Activated CD8-positive, alpha-beta memory T cell treated with anti-CD3 and anti-CD28 coated beads for 1 hour (primary cell): ENCODE measurements at places on chromosomes 13 and 19.
A peak's percentile ranks its signal among the peaks of the same experiment; 100 is the strongest.

DNA sequence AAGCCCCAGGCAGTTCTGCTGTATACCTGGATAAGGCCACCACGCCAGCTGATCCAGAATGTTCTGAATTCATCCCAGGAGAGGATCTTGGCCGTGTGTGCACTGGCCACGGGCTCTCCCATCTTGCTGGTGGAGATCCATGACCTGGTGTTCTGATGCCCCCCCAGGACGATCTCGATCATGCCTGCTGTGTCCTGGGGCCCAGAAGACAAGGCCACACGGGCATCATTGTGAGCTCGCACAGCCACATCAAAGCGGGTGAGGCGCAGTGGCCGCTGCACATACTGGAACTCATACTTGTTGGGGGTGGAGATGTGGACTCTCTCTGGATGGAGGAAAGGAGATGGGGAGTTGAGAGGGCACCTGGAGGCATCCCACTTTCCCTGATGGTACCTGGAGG is 40.1 kb downstream of the F2RL3 start:
- DNase-seq = no peak

- no peak for DNase-seq
These were observed 1.2 kb downstream of the CBARP start for GRCh38 chr19:1236576-1236975.

- DNase-seq = no peak
These were observed 214.1 kb downstream of the COL4A1 start for GRCh38 chr13:110092831-110093247.

GRCh38 chr13:35804901-35805300 is 326.3 kb downstream of the DCLK1 start:
- DNase-seq = no peak

DNA sequence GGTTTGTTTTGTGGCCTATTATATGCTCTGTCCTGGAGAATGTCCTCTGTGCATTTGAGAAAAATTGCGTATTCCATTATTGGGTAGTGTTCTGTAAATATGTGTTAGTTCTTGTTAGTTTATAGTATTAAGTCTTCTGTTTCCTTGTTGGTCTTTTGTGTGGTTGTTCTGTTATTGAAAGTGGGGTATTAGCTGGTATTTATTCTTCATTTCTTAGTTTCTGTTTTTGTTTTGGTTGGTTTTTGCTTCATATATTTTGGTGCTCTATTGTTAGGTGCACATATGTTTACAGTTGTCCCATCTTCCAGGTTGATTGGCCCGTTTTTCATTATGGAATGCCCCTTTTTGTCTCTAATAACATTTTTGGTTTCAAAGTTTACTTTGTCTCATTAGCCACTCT is 77.3 kb downstream of the DNAJC15 start:
- DNase-seq = no peak

DNA sequence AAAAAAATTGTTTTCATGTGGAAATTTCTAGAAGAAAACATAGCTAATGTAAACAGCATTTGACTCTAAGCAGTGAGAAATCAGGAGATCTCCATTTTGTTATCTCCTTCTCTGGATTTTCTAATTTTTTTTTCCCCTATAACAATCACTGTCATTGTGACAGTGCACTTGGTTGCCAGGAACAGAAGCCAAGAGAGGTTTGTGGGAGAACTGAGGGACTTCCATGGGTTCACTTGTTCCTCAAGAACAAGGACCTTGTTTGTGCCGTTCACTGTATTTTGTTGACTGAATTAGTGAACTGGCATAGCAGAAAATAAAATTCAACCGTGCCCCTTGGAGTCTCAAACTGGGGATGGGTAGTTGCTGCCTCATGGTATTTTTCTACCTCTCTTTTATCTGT is 17.1 kb downstream of the SHISA7 start:
- no peak for DNase-seq

- DNase-seq = no peak
These were observed at the start of gene ZFR2 for GRCh38 chr19:3868770-3869456. Gene ZFR2, minus strand, starts transcription at chr19:3869038. Its CDS starts 21 bp downstream, at chr19:3869017.

- no peak for DNase-seq
These were observed 41.0 kb upstream of the USP29 start for GRCh38 chr19:57078802-57079201.

DNA sequence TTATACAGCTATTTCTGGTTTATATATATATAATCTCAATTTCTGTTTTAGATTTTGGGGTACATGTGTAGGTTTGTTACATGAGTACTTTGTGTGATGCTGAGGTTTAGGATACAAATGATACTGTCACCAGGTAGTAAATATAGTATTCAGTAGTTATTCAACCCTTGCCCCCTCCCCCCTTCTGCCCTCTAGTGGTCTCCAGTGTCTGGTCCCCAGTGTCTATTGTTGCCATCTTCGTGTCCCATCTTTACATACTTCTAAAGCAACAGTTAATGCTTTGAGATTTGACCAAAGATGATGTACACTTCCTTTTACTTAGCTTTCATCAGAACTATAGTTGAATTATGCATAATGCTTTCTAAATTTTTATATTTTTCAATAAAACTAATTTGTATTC is 1623.4 kb upstream of the PRR20A start:
- no peak for DNase-seq

DNA sequence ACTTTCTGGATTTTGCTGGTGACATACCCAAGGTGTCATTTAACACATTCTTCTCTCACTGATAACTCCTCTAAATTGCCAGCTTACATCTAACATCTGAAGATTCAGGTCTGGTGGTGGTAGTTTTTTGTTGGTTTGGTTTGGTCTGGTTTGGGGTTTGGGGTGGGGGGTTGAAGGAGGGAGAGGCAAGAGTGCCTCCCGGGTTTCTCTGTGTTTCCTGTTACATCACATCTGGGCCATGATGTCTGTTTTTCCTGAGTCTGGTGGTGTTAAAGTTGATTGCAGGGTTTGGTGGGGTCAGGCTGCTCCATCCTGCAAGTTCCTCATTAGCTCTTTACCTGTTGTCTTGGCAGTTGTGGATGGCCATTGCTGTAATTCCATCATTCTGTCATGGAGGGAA is 155.8 kb upstream of the UBL3 start:
- DNase-seq = no peak

- no peak for DNase-seq
These were observed 33.8 kb downstream of the ATP4B start for GRCh38 chr13:113624235-113624587.

- DNase-seq = no peak
These were observed 3.2 kb upstream of the IL17D start for GRCh38 chr13:20700288-20700687.

GRCh38 chr19:41955521-41955920 is 3.6 kb downstream of the RABAC1 start:
- no peak for DNase-seq

DNA sequence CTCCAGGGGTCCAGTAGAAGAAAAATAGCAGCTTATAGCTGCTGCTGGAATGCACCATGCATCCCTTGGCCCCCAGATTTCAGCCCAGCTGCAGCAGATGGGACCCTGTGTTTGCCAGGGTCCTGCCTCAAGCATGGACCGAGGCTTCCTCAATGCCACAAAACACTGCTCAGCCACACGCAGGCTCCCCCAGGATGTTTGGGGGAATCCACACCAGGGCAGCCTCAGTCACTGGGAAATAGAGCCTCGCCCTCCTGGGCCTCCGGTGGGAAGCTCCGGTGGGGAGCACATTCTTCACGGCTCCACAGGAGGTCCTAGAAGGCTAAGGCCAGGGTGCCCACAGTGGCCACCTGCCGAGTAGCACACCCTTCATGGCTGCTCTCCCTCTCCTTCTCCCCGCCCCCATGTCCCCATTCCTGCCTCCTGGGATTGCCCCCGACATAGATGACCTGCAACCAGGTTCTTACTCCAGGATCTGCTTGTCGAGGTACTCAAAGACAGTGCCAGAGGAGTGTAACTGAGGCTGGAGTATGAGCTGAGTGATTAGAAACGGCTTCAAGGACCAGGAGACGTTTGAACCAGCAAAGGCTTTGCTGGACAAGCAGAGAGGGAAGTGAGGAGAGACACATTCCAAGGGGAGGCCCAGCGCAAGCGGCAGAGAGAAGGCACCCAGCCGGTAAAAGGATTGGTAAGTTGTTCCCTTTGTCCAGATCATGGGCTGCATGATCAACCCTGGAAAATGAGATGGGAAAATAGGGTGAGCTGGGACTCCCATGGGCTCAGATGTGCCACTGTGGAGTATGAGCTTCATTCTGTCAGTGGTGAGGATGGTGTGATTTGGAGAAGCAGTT is 110.7 kb upstream of the UQCRFS1 start:
- DNase-seq = no peak

DNA sequence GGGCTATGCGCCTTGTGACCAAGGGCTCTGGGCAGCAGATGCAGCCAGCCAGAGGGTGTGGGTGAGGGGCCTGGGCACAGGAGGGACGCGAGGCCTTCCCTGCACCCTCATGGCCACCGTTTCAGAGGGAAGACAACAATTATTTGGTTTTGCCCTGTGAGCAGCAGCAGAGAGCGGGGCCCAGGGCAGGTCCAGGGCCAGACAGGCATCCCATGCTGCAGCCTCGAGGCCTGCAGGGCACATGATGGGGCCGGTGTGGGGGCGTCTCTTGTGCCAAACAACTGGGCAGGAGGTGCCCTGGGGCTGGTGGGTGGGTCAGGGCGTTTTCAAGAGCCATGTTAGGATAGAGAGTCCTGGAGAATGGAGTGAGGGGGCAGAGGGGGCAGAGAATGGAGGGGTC is 79.4 kb downstream of the SCGB2B2 start:
- no peak for DNase-seq

DNA sequence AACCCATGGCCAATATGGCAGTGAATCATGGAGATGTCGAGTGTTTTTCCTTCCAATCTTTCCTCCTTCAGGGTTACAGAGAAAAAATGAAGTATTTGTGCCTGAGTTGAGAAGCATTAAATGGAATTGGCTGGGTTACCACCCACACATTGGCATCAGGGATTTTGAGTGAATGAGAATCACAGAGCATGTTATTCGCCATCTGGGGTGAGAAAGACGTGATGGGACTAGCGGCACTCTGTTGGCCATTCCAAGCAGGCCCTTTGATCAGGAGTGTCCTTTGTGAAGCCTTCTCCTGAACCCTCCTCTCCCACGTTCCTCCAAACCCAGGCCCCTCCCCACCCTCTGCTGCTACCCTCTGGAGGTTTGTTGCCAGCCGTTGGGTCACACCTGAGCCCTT is 84.2 kb upstream of the PCDH8 start:
- DNase-seq = no peak

GRCh38 chr19:46529622-46530451 is 34.2 kb upstream of the PNMA8B start:
- peak; percentile 66 for DNase-seq

DNA sequence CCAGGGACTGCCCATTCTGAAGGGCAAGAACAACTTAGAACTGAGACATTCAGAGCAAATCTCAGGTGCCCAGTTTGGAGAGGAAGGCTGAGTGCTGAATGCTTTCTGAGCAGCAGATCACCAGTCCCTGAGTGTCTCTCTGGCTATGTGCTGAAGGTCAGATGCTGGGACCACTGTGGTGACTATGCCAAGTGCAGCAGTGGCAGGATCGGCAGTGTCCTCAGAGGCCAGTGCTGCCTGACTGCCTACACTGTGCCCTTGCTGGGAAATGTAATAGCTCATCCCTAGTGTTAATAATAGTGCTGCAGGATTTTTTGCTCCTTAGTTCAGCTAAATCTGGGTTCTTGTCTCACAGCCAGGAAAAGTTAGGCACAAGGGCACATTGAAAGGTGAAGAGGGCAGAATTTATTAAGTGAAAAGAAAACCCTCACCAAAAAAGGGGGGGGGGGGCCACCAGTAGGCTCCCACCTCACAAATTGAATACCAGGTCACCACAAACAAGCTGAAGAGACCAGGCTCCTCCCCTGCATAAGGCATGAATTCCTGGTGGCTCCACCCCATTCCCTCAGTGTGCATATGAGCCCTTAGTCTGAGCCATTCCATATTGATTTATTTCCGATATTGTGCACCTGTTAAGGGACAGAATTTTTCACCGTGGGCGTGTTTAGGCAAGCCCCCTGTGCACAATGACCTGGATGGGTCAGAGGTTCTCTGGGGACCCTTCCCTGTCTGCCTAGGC is 18.5 kb downstream of the RFXAP start:
- no peak for DNase-seq

DNA sequence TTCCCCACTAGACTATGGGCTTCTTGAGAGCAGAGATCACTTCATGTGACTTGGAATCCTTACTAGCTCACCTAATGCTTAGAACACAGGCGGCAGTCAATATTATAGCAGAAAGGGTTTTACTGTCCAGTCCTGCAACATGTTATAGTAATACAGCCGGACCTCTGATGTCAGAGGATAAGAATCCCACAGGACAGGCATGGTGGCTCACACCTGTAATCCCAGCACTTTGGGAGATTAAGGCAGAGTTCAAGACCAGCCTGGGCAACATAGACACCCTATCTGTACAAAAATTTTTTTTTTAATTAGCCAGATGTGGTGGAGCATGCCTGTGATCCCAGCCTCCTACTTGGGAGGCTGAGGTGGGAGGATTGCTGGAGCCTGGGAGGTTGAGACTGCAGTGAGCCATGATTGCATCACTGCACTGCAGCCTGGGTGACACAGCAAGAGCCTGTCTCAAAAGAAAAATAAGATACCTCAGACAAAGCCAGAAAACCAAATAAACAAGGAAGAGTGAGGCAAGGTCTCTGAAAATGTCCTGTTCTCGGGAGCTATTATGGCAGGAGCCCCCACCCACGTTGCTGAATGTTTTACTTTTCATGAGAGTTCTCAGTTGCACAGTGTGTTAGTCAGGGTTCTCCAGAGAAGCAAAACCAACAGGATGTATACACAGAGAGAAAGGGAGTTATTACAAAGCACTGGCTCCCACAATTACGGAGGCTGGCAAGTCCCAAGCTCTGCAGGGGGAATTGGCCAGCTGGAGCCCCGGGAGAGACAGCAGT is 100.8 kb downstream of the UBL3 start:
- DNase-seq = no peak

GRCh38 chr13:43662976-43663375 is 123.8 kb downstream of the ENOX1 start:
- DNase-seq = no peak

DNA sequence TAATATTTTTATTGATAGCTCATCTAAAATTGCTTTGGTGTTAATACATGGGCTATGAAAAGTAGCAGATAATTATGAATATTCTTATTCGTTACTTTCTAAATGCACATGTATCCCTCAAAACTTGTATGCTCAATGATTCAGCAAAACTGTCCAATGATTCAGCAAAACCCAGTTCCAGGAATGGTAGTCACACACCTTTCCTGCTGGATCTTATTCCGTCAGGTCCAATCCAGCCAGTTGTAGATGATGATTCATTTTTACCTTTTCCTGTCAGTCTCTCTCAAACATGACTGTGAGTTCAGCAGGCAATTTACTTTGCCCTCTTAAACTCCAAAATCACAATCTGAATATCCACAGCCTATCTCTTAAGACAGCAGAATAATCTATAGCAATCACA is 1082.6 kb downstream of the EFNB2 start:
- no peak for DNase-seq

GRCh38 chr13:98664047-98664446 is 87.1 kb upstream of the STK24 start:
- DNase-seq = no peak

- DNase-seq = no peak
These were observed 23.2 kb upstream of the CYP2A13 start for GRCh38 chr19:41064974-41065569.
